Effector memory CD4-positive, alpha-beta T cell (primary cell): ENCODE measurements at places on chromosomes 13 and 19.

DNA sequence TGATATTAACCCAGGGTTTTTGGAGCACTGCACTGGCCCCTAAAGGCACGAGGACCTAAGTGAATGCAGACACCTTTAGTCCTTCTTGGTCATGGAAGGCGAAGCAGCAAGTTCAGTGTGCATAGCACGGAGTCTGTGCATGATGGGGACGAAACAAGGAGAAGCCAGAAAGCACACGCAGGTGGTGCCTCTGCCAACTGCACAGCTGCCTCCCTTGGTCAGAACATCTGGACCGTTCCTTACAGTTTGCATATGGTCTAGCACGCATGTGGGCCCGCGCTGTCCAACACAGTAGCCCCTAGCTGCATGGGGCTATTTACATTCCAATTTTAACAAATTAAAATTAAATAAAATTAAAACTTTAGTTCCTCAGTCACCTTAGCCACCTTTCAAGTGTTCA, 44.0 kb downstream of the FLT3 start:
- DNase-seq: no peak
- no peaks in the 10 kb centered on the region for H3K27me3 ChIP-seq
- H3K27ac ChIP-seq: no peak overlapping the region
- H3K36me3 ChIP-seq: no peaks in the 10 kb centered on the region

DNA sequence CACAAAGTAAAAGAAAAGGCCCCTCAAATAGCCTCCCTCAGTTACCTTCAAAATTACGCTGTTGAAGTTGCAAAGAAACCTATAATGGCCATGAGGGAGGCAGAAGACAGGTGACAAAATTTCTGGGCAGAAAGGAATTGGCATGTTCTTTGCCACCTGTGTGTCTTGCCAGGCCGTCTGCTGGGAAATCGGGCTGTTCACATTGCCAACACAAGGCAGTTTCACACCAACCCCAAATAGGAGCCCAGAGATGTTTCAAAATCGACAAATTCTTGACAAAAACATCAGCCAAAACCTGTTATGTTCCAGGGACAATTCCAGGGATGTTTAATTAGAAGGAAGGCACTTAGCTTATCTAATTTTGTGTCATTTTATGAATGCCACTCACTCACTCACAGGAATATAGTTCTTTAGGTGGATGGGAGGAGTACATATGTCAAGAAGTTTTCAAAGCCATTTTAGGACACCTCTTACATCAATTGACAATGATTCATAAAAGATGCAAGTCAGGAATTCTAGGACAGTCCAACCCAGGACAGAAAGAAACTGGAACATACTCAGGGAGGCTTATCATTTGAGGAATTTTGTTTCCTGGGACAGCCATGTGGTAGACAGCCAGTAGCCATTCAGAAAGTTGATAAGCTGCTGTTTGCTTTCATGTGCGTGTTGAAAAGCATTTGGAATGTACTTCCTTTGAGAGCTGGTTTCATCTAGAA, 164.5 kb downstream of the RGCC start:
- no peak for DNase-seq
- H3K4me1 ChIP-seq: no peaks in the 10 kb centered on the region
- no peaks in the 10 kb centered on the region for H3K36me3 ChIP-seq

- H3K27ac ChIP-seq: no peak overlapping the region
- no peaks in the 10 kb centered on the region for H3K36me3 ChIP-seq
- H3K27me3 ChIP-seq: no peaks in the 10 kb centered on the region
- no peak overlapping the region for H3K4me3 ChIP-seq
Measured at GRCh38 chr13:75691183-75691582, 55.1 kb downstream of the LMO7 start.

DNA sequence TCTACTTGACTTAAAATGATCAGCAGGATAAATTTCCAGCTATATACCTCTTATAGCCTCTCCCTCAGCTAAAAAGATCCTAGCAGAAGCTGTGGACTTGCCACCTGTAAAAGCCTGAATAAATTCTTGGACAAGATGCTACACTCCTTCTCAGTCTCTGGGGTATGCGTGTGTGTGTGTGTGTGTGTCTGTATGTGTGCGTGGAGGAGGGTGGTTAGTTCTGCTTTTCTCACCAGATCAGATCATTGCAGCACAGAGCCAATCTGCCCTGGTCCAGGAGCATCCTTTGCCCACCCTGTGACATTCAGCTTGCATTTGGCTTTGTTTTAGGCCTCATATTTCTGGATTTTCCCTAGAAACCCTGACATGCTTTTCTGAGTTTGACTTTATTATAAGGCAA, 438.3 kb downstream of the RFC3 start:
- H3K27me3 ChIP-seq: no peaks in the 10 kb centered on the region
- no peaks in the 10 kb centered on the region for H3K4me1 ChIP-seq
- H3K4me3 ChIP-seq: no peak overlapping the region
- no peaks in the 10 kb centered on the region for H3K36me3 ChIP-seq
- no peak for DNase-seq
- no peak overlapping the region for H3K27ac ChIP-seq

GRCh38 chr19:4267101-4267900, 11.8 kb upstream of the SHD start:
- DNase-seq: peak; percentile 43
- H3K27ac ChIP-seq: no peak overlapping the region
- H3K36me3 ChIP-seq: peaks cover 42% of the 10 kb centered on the region
- H3K4me1 ChIP-seq: no peaks in the 10 kb centered on the region
- H3K4me3 ChIP-seq: no peak overlapping the region

GRCh38 chr13:22468045-22468444, 712.7 kb upstream of the SGCG start:
- H3K27ac ChIP-seq: no peak overlapping the region
- no peak overlapping the region for H3K4me3 ChIP-seq
- no peaks in the 10 kb centered on the region for H3K36me3 ChIP-seq
- H3K27me3 ChIP-seq: no peaks in the 10 kb centered on the region
- no peak for DNase-seq
- no peaks in the 10 kb centered on the region for H3K4me1 ChIP-seq

DNA sequence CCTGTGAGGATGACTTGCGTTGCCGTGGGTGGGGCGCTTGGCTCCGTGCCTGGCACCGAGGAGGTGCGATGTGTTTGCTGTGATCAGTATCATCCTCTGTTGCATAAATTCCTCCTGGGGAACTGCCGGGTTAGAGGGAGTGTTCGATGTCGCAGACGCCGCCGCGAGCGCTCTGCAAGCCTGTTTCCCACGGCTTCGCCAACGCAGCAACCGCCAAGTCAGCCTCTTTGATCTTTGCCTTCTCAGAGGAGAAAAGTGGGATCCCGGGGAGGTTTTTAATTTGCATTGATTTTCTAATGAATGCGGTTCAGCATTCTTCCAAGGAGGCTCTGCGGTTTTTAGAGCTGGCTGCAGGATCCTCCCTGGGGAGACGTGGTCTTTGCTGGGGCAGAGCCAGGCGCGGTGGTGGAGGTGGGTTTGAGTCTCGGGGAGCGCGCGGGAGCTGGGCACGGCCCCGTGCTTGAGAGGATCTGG, 7.6 kb downstream of the GPR32 start:
- H3K27ac ChIP-seq: no peak overlapping the region
- H3K4me1 ChIP-seq: no peaks in the 10 kb centered on the region
